Stimulated activated CD4-positive, alpha-beta T cell treated with anti-CD3 and anti-CD28 coated beads, TNF-alpha, amount 100 ng/mL, for 48 hours (primary cell): ENCODE measurements at places on chromosomes 2 and 18.

DNA sequence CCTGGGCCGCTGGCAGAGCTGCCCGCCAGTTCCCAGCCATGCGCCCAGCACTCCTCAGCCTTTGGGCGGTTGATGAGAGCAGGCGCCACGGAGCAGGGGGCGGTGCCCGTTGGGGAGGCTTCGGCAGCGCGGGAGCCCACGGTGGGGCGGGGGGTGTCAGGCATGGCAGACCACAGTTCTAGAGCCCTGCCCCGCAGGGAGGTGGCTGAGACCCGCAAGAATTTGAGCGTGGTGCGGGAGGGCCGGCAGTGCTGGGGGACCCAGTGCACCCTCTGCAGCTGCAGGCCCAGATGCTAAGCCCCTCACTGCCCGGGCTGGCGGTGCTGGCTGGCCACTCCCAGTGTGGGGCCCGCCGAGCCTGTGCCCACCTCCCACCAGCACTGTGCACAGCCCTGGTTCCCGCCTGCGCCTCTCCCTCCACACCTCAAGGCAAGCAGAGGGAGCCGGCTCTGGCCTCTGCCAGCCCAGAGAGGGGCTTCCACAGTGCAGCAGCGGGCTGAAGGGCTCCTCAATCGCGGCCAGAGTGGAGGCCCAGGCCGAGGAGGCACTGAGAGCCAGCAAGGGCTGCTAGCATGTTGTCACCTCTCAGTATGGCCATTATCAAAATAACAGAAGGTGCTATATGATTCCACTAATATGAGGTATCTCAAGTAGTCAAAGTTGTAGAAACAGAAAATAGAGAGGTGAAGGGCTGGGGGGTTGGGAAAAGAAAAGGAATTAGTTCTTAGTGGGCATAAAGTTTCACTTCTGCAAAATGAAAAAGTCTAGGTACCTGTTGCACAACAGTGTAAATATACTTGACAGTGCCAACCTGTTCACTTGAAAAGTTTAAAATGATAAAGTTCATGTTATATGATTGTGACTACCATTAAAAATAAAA is 72.3 kb downstream of the SH3YL1 start:
- no peak for DNase-seq

DNA sequence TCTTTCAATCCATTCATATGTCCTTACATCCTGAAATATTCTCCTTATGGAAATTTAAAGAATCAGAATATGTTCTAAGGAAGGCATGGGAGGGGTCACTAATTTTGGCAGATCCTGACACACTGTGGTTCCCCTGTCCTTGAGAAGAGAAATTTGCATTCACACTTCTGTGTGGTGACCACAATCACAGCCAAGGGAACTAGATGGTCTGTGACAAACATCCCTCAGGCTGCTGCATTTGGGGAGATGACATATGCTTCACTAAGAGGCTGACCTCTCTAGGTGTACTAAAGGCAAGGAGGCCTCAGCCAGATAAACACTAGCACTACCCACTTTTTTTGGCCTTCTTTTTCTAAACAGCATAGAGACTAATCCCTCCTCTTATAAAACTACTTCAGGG is 129.6 kb downstream of the MREG start:
- no peak for DNase-seq

- no peak for DNase-seq
Observed at GRCh38 chr2:109247812-109248211, 118.8 kb downstream of the SH3RF3 start.

GRCh38 chr18:44997174-44997573 is 316.5 kb downstream of the SETBP1 start:
- DNase-seq, result no peak

DNA sequence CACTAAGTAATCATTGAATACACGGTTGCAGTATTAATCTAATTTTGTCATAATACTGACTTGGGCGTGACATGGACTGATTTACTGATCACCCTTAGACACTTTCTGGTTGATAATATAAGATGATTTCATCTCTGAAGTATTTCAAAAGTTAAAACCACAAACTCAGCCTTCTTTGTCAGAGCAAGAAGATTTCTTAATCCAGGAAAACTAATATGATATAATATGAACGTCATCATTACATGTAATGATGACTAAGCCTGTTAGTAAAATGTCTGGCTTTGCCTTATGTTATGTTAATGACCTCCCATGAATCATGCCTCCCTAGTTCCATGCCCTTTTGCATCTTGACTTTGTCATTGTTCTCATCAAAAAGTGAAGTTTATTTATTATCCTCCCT is 1325.0 kb upstream of the CDH2 start:
- no peak for DNase-seq

DNA sequence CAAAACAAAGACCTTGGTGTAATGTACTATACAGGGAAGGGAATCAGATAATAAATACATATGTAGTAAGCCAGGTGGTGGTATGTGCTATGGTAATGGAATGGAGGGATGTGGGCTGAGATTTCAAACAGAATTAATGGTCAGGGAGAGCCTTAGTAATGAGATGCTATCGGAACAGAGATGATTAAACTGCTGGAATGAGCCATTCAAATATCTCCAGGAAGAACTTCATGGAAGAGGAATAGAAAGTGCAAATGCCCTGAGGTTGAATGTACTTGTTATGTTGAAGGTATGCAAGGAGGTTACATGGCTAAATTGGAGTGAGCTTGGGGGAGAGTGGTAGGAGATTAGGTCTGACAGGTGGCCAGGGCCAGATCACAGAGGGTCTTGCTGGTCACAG is 5.1 kb downstream of the SERPINB11 start:
- no peak for DNase-seq

GRCh38 chr2:75498907-75499306 is 61.8 kb downstream of the EVA1A start:
- no peak for DNase-seq

DNA sequence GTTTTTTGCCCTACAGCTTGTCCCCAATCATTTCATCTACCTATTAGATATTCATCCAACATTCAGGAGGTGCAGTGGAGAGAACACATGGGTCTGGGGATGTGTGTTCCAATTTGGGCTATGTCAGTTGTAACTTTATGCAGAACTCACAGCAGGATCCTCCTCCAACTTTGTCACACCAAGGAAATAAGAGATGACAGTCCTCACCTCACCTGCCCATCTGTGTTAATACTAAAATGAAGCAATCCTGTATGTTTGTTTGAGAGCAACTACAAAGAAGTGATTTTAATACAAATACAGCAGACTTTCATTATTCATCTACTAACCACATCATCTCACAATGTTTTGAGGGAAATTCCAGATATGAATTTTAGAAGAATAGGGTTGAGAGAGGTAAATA is 126.7 kb downstream of the ARHGAP15 start:
- no peak for DNase-seq
